ENCODE measurements at places on chromosomes 11 and 22.

GRCh38 chr11:87290304-87290922, 252.7 kb downstream of the TMEM135 start:
- DNase-seq: no peak

GRCh38 chr11:27696115-27696514, 4.1 kb downstream of the BDNF start:
- no peak for DNase-seq

DNA sequence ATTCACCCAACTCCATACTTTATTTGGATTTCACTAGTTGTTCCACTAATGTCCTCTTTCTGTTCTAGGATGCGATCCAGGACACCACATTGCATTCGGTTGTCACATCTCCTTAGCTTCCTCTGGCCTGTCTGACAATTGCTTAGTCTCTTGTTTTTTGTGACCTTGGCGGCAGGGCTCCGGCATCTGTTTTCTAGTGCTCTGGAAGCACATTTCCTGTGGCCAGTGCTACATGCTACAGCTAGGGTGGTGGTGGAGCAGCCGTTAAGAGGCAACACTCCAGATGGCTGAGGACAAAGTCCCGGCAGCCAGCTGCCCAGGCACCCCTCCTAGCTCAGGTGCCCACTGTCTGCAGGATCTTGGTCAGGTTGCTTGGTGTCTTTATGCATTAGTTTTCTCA, 6.8 kb downstream of the STX3 start:
- no peak for DNase-seq

GRCh38 chr11:102883141-102883540, 8.4 kb upstream of the MMP12 start:
- no peak for DNase-seq

DNA sequence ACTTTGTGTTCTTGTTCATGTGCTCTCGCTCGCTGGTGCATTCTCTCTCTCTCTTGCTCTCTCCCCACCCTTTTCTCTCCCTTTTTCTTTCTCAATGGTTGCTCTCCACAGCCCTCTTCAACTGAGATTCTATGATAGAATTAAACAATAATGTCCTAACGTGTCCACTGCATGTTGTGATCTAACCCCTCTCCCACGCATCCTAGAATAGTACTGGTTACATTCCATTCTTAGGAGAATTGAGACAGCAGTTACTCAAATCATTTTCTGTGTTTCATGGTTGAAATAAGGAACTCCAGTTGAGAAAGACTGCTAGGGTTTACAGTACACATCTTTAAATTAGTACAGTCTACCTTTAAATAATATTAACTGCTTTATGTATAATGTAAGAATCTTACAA, 318.1 kb upstream of the PITPNB start:
- no peak for DNase-seq

DNA sequence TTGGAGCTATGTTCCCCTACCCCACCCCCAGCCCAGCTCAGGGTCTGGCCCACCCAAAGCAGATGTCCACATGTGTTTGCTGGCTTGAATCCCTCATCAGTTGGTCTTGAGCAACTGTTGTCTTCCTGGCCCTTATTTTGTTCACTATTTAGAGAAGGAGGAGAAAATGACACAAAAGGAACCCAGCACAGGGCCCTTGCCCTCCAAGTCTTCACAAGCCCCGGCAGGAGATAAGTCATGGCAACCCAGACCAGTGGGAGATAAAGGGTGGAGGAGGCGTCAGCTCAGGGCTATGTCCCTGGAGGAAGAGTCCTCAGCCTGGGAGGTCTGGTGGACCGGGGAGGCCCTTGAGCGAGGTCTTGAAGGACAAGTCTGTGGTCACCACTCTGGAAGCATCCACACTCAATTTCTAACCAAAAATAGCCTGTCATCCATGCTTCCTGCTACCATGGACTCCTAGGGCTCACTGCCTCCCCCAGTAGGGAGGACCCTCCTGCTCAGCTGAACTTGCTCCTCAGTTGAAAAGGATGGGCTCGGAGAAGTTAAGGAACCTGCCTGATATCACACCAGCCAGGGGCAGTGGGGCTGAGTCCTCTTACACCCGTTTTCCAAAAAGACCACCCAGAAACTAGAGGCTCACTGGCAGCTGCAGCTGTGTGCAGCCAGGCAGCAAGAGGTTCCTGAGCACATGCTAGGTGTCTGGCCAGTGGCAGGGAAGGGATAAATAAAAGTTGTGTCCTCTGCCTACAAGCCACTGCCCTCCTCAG, 1.8 kb upstream of the RAB3IL1 start:
- no peak for DNase-seq

Measured in NCI-H510A (cell line).